Breast epithelium (tissue), 4 donors: ENCODE measurements at places on chromosomes 2 and 18. TPM values are rescaled to one million over a fixed set of nuclear protein-coding genes. Genes with fewer than 3 reads are reported as not detected.
A peak's percentile ranks its signal among the peaks of the same experiment; 100 is the strongest.

Gene ACOXL
- not detected for total RNA-seq

Gene LYG1
- total RNA-seq, result 4.3 TPM

Gene ZNF521
- 67.5 TPM for total RNA-seq

Gene MSTN
- total RNA-seq, result 0.66 TPM

- H3K4me3 ChIP-seq, result no peak overlapping the region
- no peak overlapping the region for H3K27ac ChIP-seq
- no peaks in the 10 kb centered on the region for H3K36me3 ChIP-seq
- no peaks in the 10 kb centered on the region for H3K4me1 ChIP-seq
- H3K27me3 ChIP-seq, result no peaks in the 10 kb centered on the region
Measured at GRCh38 chr2:164457271-164457670, 164.0 kb downstream of the GRB14 start.

DNA sequence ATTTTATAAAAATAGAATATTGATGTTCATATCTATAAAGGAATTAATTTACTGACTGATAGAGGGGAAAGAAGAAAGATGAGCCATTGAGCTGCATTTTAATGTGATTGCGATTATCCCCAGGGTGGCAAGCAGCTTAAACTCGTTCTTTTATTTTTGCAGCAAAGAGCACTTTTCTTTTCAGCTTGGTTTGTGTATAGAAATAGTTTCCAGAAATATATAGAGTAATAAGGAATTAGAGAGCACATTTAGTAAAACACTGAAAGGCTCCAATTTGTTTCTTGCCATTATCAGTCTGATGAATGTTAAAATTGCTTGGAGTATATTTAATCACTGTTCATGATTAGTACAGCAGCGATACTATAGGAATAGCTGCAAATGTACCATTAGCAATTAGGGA is 119.5 kb downstream of the MYO3B start:
- no peaks in the 10 kb centered on the region for H3K36me3 ChIP-seq
- no peak overlapping the region for H3K27ac ChIP-seq
- H3K4me3 ChIP-seq, result no peak overlapping the region

DNA sequence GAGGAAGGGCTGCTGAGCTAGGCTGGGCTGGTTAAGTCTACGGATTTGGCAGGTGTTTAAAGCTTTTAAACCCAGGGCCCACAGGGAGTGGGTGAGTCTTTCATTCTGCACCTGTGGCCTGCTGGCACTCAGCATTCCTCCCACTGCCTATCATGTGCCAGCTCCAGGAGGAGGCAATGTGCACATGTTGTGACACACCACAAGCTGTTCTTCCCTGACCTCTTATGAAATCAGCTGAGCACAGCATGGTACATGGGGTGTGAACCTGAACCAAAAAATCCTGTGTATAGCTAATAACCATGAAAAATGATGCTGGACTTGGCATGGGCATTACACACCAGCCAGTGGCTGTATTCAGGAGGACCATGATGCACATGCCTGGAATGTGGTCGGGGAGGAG is 297.9 kb upstream of the MMADHC start:
- no peak for DNase-seq
- H3K4me1 ChIP-seq, result no peaks in the 10 kb centered on the region
- H3K4me3 ChIP-seq, result no peak overlapping the region
- H3K27ac ChIP-seq, result no peak overlapping the region
- no peaks in the 10 kb centered on the region for H3K36me3 ChIP-seq

DNA sequence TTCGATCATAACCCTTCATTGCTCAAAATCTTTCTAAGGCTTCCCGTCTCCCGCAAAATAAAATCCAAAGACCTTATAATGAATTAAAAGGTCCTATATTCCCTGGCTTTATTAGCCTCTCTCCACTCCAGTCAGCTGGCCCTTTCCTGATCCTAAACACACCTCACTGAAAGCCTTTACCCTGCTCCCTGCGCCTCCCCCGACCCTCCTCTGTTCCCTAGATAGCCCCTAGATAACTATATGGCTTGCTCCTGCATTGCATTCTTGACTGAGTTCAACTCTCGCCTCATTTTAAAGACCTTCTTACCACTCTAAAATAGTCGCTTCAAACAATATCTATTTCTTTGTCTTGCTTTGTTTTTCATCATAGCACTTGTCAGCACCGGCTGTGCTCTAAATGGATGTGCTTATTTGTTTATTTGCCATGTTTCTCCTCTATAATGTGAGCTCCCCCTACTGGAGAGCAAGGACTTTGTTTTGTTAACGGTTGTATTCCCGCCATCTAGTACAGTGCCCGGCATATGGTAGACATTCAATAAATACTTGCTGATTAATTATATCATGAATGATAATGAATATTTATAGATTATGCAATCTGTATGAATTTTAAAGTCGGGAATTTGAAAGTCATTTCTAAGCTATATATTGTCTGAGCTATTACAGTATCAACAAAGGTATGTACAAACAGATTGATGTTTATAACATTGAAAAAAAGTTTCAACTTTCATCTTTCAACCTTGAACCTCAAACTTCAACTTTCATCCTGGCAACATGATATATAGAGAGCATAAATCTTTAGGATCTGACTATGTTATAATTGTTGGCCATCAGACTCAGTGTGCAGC is 32.4 kb upstream of the VIT start:
- H3K4me1 ChIP-seq, result no peaks in the 10 kb centered on the region
- no peaks in the 10 kb centered on the region for H3K27me3 ChIP-seq
- no peaks in the 10 kb centered on the region for H3K36me3 ChIP-seq
- DNase-seq, result no peak
- no peak overlapping the region for H3K4me3 ChIP-seq

- H3K4me1 ChIP-seq, result no peaks in the 10 kb centered on the region
- no peak for DNase-seq
- no peak overlapping the region for H3K4me3 ChIP-seq
- no peaks in the 10 kb centered on the region for H3K27me3 ChIP-seq
- no peaks in the 10 kb centered on the region for H3K36me3 ChIP-seq
Measured at GRCh38 chr2:223602972-223603371, 811 bp upstream of the SCG2 start.

DNA sequence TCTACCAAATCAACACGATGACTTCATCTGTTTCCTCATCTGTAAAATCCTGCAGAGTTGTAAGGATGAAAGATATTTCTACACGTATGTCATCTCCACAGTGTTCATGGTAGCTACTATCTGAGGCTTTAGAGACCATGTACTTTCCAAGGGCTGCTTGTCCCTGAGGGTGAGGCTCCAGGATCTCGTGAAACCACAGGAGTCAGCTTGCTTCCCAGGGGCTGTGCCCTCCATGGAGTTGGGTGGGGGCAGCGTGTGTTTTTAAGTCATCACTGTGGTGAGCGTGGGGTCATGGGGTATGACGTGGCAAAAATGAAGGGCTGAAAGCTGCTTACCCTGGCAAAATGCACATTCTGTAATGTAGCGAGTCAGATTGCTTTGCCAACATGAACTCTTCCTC is 81.6 kb downstream of the ASAP2 start:
- H3K4me3 ChIP-seq, result no peak overlapping the region
- H3K4me1 ChIP-seq, result no peaks in the 10 kb centered on the region
- H3K27ac ChIP-seq, result no peak overlapping the region
- H3K27me3 ChIP-seq, result no peaks in the 10 kb centered on the region

DNA sequence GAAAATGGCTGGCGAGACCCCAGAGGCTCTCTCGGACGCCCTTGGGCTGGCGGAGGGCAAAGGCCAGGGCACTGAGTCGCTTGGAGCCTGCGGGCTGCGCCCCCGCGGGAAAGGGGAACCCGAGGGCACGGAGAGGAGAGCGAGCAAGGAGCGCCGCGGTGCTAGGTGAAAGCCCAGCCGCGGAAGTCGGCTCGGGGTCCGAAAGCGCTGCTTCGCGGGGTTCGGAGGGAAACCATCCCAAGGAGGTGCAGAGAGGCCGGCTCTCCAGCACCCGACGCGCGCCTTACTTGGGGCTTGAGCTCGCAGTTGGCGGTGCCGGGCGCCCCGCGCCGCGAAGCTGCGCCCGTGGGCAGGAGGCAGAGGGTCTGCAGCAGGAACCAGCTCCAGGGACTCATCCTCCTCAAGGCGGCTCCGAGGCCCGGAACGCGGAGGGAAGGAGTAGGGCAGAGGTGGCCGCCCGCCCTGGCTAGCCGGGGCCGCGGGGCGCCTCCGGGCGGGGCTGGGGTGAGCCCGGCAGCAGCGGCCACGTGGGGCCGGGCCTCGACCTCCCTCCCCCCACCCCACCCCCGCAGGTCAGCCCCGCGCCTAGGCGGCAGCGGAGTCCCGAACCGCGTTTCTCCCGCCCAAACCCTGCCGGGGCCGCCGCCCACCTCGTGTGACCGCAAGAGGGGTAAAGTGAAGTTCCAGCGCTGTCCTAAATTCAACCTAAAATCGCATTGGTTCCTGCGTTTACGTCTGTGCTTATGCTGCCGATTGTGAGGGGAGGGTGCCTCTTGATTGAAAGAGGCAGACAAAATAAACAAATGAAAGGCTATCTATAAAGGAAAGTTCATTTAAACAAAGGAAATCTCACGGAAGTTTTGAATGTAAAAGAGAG is at the start of gene TRABD2A:
TSS of gene TRABD2A (minus strand) at position 440 of the 877 bp plus-strand sequence. CDS start at position 395, 45 bp downstream.
- H3K36me3 ChIP-seq, result no peaks in the 10 kb centered on the region
- H3K4me1 ChIP-seq, result peaks cover 6% of the 10 kb centered on the region
- peaks cover 7% of the 10 kb centered on the region for H3K27me3 ChIP-seq
- peak within 1 kb of the TSS; percentile 49 for H3K27ac ChIP-seq
- H3K4me3 ChIP-seq, result peak within 1 kb of the TSS; percentile 57
- DNase-seq, result no peak

- H3K27ac ChIP-seq, result no peak overlapping the region
- DNase-seq, result no peak
- H3K36me3 ChIP-seq, result no peaks in the 10 kb centered on the region
- H3K27me3 ChIP-seq, result no peaks in the 10 kb centered on the region
Measured at GRCh38 chr2:8548619-8549150, 133.2 kb upstream of the ID2 start.

- H3K36me3 ChIP-seq, result no peaks in the 10 kb centered on the region
- no peaks in the 10 kb centered on the region for H3K27me3 ChIP-seq
- no peak overlapping the region for H3K4me3 ChIP-seq
- no peaks in the 10 kb centered on the region for H3K4me1 ChIP-seq
- no peak for DNase-seq
Measured at GRCh38 chr2:182503886-182504285, 77.0 kb upstream of the PDE1A start.

GRCh38 chr2:176383836-176384442 is 114.7 kb downstream of the MTX2 start:
- no peaks in the 10 kb centered on the region for H3K27me3 ChIP-seq
- no peak for DNase-seq
- H3K27ac ChIP-seq, result no peak overlapping the region
- H3K36me3 ChIP-seq, result no peaks in the 10 kb centered on the region

GRCh38 chr2:204205538-204205937 is 269.0 kb downstream of the ICOS start:
- H3K4me1 ChIP-seq, result no peaks in the 10 kb centered on the region
- H3K27ac ChIP-seq, result no peak overlapping the region
- H3K36me3 ChIP-seq, result no peaks in the 10 kb centered on the region
- no peak overlapping the region for H3K4me3 ChIP-seq

- no peaks in the 10 kb centered on the region for H3K36me3 ChIP-seq
- H3K4me1 ChIP-seq, result no peaks in the 10 kb centered on the region
- H3K27me3 ChIP-seq, result no peaks in the 10 kb centered on the region
- H3K27ac ChIP-seq, result no peak overlapping the region
Measured at GRCh38 chr18:10951631-10952544, 197.5 kb downstream of the PIEZO2 start.

- no peak for DNase-seq
- no peak overlapping the region for H3K27ac ChIP-seq
- no peaks in the 10 kb centered on the region for H3K4me1 ChIP-seq
- no peak overlapping the region for H3K4me3 ChIP-seq
Measured at GRCh38 chr2:203875471-203875870, 7.9 kb downstream of the CTLA4 start.

DNA sequence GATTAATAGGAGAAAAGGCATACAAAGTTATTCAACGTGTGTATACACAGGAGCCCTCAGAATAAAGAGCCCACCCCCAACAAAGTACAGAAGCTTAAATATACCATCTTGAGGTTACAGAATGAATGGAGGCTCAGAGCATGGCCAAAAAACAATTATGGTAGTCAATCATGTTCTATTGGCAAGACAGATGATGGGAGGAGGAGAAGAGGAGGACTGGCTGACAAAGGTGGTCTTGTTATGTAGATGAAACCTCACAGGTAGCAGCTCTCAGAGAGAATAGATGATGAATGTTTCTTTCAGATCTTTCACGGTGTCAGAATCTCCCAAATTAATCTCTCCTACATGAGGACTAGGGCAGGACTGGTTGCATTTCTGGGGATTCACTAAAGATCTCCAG is 66.0 kb downstream of the ARL4C start:
- H3K27me3 ChIP-seq, result no peaks in the 10 kb centered on the region
- H3K4me1 ChIP-seq, result no peaks in the 10 kb centered on the region
- no peaks in the 10 kb centered on the region for H3K36me3 ChIP-seq
- H3K27ac ChIP-seq, result no peak overlapping the region
- no peak overlapping the region for H3K4me3 ChIP-seq
- DNase-seq, result no peak

DNA sequence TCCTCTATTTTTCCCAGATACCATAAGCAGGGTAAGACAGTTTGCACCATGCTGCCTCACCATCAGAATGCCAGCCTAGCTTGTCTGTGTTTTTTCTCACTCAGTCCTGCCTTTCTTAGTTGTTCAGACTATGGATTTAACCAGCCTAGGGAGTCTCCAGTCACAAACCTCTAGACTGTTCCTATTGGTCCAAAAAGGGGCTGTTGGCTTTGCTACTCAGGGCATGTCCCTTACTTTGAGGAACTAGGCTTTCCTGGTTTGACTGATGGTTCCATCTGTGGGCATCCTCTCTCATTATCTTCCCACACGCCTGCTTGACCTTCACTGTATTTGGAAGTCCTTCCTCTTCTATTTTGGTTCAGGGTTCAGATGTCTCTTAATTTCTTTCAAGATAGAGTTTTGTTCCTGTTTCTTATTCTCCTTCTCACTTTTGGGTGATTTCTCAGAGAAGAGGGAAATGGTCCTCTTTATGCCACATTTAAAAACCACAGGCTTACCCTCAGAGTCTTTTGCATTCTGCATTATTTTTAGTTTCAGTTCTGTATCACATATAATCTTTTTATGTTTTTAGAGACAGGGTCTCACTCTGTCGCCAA is 31.3 kb upstream of the TMEM131 start:
- no peak for DNase-seq
- H3K4me3 ChIP-seq, result no peak overlapping the region

GRCh38 chr18:45312555-45313126 is 302.6 kb upstream of the SLC14A2 start:
- no peak for DNase-seq
- no peaks in the 10 kb centered on the region for H3K4me1 ChIP-seq
- no peak overlapping the region for H3K27ac ChIP-seq
- H3K36me3 ChIP-seq, result no peaks in the 10 kb centered on the region
- H3K4me3 ChIP-seq, result no peak overlapping the region
- no peaks in the 10 kb centered on the region for H3K27me3 ChIP-seq

- H3K4me3 ChIP-seq, result no peak overlapping the region
- H3K27ac ChIP-seq, result no peak overlapping the region
- DNase-seq, result no peak
- no peaks in the 10 kb centered on the region for H3K36me3 ChIP-seq
- H3K27me3 ChIP-seq, result no peaks in the 10 kb centered on the region
Measured at GRCh38 chr2:42598656-42599055, 30.2 kb downstream of the MTA3 start.

- no peak for DNase-seq
- H3K4me3 ChIP-seq, result peak within 1 kb of the TSS; percentile 72
- H3K27me3 ChIP-seq, result peaks cover 10% of the 10 kb centered on the region
- no peaks in the 10 kb centered on the region for H3K36me3 ChIP-seq
- no peaks in the 10 kb centered on the region for H3K4me1 ChIP-seq
- H3K27ac ChIP-seq, result peak within 1 kb of the TSS; percentile 43
Measured at GRCh38 chr18:27185025-27185763, at the start of gene CHST9. CHST9 (minus strand) TSS chr18:27185308; CDS start chr18:27142809, 42,499 bp downstream.

- no peak overlapping the region for H3K4me3 ChIP-seq
- H3K36me3 ChIP-seq, result no peaks in the 10 kb centered on the region
- no peaks in the 10 kb centered on the region for H3K4me1 ChIP-seq
- H3K27me3 ChIP-seq, result no peaks in the 10 kb centered on the region
- no peak overlapping the region for H3K27ac ChIP-seq
Measured at GRCh38 chr2:134324947-134325346, 71.1 kb downstream of the MGAT5 start.
